ENCODE measurements at places on chromosomes 5 and 9.

GRCh38 chr9:136117916-136118319 is 757 bp downstream of the TMEM250 start:
- no peak for DNase-seq

- no peak for DNase-seq
These were observed 718.2 kb downstream of the SEMA5A start for GRCh38 chr5:8827696-8828095.

GRCh38 chr5:150781706-150782614 is 3.4 kb downstream of the SMIM3 start:
- DNase-seq = no peak

DNA sequence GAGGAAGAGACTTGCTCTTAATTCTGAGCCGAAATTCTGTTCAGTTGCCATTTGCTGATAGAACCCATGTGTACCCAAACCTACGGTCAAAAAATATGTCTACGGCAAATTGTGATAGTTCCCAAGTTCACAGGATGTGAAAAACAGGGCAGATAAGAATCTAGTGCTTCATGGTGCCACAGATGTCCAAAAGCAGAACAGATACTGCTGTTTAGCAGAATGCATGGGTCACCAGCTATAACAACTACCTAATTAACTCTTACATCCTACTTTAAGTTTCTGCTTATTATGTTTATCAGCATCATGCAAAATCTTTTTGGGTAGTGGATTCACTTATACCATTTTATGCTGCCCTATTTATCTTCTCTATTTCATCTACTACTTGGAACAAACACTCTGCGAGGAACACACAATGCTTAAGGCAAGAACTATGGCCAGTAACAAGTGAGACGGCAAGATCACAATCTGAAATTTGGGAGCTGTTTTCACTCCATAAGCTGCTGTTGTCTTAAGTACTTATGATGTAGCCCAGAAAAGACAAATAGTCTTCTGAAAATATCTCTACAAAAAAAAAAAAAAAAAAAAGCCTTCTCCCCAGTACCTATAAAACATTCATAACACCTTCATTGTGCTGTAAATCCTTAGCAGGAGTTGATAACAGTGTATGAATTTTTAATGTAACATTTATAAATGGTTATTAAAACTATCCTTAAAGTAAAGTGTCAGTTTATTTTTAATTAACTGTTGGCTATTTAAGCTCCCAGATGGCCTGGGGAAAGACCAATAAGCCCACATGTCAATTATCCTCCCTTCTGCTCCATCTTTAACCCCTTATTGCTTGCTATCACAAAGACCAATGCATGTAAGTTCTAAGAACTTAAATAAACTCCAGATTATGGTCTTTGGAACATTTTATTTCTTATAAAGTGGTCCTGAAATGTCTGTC is 232.3 kb downstream of the TLR4 start:
- no peak for DNase-seq

DNA sequence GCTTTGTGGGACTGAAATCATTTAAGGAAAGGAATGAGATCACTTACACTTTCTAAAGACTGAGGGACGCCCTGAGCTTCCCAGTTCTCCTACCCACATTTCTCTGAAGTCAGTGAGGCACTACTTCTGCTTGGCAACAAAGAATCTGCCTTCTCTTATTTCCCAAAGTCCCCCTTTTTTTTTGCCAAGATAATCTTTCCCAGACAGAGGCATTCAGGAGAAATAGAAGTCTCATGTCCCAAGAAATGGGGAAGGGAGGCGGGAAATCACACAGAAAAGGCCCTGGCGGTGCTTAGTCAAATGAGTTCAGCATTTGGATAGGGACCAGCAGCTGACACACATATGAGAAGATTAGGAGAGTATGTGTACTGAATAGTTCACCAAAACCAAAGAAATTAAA is 159.7 kb downstream of the MUSK start:
- DNase-seq = no peak

DNA sequence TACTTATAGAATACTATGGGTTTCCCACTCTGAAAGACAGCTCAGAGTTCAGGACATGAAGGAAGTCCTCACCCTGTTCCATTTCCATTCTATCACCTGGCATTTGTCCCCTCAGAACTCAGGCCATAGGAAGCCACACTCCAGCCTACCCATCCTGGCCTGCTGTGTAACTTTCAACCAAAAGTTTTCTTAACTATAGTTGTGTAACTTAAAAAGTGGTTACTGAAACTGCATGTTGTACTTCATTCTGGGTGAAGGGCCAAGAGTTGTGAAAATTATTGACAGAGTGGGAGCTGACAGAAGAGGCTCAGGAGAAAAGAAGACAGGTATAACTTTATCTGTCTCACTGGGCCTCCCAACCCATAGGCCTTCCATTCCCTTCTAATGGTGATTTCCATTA is 212.5 kb downstream of the RAB3C start:
- DNase-seq = no peak

- no peak for DNase-seq
These were observed 65.0 kb downstream of the SNCAIP start for GRCh38 chr5:122377026-122377425.

- DNase-seq = no peak
These were observed 955 bp downstream of the CDH6 start for GRCh38 chr5:31194468-31194813.

- DNase-seq = peak; percentile 49
These were observed 92.3 kb downstream of the LMX1B start for GRCh38 chr9:126705767-126706697.

GRCh38 chr5:9775339-9775738 is 145.2 kb upstream of the TAS2R1 start:
- no peak for DNase-seq

DNA sequence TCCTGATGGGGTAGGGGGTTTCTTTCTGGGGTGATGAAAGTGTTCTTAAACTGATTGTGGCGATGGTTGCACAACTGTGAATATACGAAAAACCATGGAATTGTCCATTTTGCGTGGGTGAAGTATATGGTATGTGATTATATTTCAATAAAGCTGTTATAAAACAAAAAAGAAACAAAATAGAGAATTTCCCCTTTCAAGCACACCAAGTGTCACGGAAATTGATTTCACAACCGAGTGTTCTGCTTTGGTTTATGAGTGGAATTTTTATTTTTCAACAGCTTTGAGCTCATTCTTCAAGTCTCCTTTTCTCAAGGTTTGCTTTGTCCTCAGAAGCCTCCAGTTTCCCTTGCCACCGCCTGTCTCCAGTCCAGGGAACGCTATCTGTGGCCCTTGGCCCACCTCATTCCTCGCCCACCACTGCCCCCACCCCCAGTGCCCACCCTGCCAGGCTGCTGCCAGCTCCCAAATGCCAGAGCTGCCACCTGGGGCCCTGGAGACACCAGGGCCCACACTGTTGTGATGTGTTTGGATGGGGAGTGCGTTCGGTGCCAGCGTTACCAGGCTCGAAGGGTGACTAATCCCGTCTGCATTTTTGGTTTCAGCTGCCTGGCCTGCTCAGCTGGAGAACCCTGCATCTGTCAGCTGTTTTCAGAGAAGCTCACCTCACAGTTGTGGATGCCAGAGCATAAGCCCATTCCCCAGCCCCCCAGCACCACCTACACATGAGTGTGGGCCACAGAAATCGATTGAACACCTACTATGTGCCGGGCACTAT is 30.4 kb downstream of the DUSP1 start:
- DNase-seq = no peak

Data from stimulated activated CD8-positive, alpha-beta memory T cell treated with anti-CD3 and anti-CD28 coated beads, Interleukin-12 subunit alpha, Interleukin-12 subunit beta, amount 100 ng/mL, for 4 hours (primary cell).